ENCODE measurements at places on chromosomes 2 and 18.

- H3K4me1 ChIP-seq = no peaks in the 10 kb centered on the region
- no peak for DNase-seq
- no peak overlapping the region for H3K27ac ChIP-seq
- H3K4me3 ChIP-seq = no peak overlapping the region
- H3K36me3 ChIP-seq = no peaks in the 10 kb centered on the region
- H3K27me3 ChIP-seq = no peaks in the 10 kb centered on the region
These were observed 684.3 kb downstream of the KCNJ3 start for GRCh38 chr2:155382776-155383175.

DNA sequence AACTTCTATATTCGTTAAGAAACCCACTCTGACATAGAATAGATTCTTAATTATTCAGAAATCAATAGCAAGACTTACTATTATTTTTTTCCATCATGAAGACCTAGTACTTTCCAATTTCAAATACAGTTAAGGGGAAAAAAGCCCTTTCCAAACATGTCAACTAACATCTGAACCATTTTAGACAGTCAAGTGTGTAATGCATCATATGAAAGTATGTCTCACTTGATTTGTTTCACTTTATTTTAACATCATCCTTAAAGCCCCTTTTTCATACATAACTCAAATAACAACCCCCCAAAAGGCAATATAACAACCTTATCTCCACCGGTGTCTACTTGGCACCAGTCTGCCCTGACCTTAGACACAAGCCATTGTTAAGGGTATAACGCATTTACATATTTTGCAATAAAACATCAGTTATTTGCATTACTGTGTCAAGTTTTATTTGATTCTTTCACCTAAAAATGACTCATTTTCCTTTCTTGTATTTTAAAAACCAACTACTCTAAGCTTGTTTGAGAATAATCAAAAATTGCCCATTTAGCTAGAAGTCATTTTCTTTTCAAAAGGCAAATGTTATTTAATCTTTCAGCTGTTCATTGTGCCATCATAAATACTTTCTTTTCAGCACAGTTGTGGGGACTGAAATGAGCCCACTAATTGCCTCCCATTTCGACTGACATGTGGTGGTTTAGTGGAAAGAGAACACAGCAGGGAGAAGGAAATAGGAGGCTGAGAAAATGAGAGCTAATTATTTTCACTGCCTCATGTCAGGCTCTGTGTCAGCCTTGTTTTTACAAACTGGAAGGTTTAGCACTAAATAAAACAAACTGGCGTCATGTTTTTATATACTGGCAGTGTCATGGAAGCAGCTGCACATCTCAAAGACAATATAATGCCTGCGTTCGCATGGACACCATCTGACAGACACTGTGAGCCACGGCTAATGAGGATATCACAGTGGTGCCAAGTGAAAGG is 104.7 kb upstream of the CDCA7 start:
- peaks cover 38% of the 10 kb centered on the region for H3K4me1 ChIP-seq
- H3K36me3 ChIP-seq = peaks cover 5% of the 10 kb centered on the region
- H3K4me3 ChIP-seq = no peak overlapping the region
- DNase-seq = no peak

GRCh38 chr18:76328140-76328539 is 166.9 kb downstream of the ZNF516 start:
- no peaks in the 10 kb centered on the region for H3K4me1 ChIP-seq
- no peak overlapping the region for H3K27ac ChIP-seq
- H3K27me3 ChIP-seq = peaks cover 3% of the 10 kb centered on the region
- peaks cover 25% of the 10 kb centered on the region for H3K36me3 ChIP-seq
- no peak overlapping the region for H3K4me3 ChIP-seq

DNA sequence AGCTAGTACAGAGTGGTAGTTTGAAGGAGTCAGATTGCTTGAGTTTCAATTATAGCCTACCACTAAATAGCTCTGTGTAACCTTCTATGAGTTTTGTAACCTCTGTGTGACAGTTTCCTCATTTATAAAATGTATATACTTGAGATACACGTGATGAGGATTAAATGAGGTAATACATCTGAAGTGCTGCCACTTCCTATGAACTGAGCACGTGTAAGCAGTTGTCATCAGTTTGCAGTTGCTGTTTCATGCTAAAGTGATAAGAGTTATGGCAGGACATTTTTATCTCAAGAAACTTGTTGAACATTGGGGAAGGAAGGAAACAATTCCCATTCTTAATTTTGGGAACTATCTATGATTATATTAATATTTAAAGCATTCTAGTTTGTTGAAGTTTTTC is 38.5 kb downstream of the CARF start:
- no peak for DNase-seq
- H3K36me3 ChIP-seq = peaks cover 36% of the 10 kb centered on the region
- H3K4me1 ChIP-seq = no peaks in the 10 kb centered on the region
- H3K27me3 ChIP-seq = peaks cover 4% of the 10 kb centered on the region
- H3K27ac ChIP-seq = peak overlapping the region; percentile 48

- no peak for DNase-seq
- H3K4me3 ChIP-seq = no peak overlapping the region
- H3K4me1 ChIP-seq = peaks cover 13% of the 10 kb centered on the region
- H3K27me3 ChIP-seq = peaks cover 10% of the 10 kb centered on the region
- H3K36me3 ChIP-seq = no peaks in the 10 kb centered on the region
These were observed 43.3 kb upstream of the FN1 start for GRCh38 chr2:215479121-215479520.

All from nephron progenitor cell (in vitro differentiated cells).